ENCODE measurements at places on chromosomes 6 and 20.
A peak's percentile ranks its signal among the peaks of the same experiment; 100 is the strongest.

DNA sequence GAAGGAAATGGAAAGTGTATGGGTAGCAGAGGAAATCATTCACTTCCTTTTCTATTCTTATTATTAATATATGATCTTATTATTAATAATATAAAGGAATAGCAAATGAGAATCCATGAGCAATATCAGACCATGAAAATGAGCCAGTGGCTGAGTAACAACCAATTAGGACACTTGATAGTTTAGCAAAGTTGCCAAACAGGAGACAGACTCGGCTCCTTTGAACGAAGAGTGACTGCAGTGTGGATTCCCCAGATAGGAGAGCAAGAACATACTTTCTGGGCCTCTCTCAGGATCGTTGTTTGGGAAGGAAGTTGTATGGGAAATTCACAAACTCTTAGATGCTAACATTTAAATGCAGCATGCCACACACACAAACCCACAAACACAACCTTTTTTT lies 222.0 kb downstream of the KHDC1L start:
- no peak for DNase-seq

DNA sequence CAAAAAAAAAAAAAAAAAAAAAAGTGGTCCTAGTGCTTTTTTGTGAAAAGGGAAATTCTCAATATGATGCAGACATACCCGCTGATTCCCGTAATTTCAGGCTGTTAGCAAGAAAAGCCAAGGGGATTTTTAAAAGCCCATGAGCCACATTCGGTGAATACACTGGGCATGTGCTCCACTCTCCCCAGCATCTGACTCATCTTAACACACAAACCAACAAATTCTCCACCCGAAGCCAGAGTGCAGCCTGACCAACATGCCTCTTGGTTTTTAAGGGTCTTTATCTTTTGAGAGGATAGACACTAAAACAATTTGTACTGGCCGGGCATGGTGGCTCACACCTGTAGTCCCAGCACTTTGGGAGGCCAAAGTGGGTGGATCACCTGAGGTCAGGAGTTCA lies 45.5 kb upstream of the CD83 start:
- DNase-seq: no peak

- peak; percentile 89 for DNase-seq
Observed at GRCh38 chr6:2848851-2849250, 7.2 kb upstream of the SERPINB1 start.

DNA sequence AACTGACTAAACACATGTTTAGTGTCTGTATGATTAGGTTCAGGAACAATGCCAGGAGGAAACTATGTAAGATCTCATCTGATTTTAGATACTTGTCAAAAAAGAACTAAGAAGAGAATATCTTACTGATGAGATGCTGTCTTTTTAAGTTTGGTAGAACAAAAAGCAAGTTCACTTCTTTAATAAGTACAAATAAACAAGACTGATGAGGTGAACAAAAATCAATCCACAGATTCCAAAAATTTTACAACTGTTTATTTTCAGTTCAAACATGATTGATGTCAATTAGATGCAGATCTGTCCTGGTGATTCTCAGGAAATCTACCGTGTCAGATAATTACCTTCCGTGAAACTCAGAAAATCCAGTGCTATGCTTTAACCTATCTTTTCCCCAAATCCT lies 24.9 kb downstream of the EPHA7 start:
- no peak for DNase-seq

DNA sequence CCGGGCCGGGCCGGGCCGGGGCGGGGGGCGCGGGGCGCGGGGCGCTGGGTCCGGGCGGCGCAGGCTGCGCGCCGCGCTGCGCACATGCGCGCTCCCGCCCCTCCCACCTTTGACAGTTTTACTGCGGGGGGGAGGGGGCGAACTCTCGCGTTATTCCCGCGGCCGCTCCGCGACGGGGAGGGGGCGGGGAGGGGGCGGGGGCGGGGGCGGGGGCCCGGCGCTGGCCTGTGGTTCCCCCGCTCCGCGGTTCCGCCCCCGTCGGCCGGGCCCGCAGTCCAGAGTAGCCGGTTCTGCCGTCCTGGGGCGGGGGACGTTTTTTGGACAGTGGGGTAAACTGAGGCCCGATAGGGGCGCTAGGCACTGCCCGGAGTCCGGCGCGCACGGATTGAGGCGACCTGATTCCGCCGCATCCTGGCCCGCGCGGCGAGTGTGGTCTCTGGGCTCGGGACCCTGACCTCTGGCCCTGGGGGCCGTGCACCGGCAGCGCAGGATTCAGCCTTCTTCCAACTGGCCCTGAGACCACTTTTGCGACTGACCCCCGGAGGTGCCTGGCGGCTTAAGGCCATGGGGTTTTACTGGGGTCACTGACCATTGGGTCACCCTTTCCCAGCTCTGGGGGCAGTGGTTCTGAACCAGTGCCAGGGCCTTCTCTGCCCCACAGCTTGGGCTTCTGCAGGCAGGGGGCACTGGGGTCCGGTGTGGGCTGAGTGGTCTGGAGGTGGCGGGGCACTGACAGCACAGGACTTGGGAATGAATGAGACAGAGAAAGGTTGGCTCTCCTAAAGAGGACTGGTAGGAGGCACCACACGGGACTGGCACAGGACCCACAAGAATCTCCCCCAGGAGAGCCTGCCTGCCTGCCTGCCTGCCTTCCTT lies at the start of gene ZNF512B:
Gene ZNF512B, minus strand, starts transcription at position 93 of the 876 bp plus-strand sequence. CDS start 1,980 bp downstream, outside the sequence.
- DNase-seq: peak; percentile 92

- no peak for DNase-seq
Observed at GRCh38 chr6:37585523-37585905, 85.8 kb upstream of the CCDC167 start.

- DNase-seq: no peak
Observed at GRCh38 chr6:162603231-162604015, 124.1 kb downstream of the PRKN start.

- no peak for DNase-seq
Observed at GRCh38 chr6:91486200-91486599, 899.3 kb upstream of the MAP3K7 start.

- no peak for DNase-seq
Observed at GRCh38 chr20:15535863-15536262, 1037.4 kb downstream of the KIF16B start.

GRCh38 chr6:142485256-142485655 lies 183.4 kb downstream of the ADGRG6 start:
- DNase-seq: no peak

- DNase-seq: no peak
Observed at GRCh38 chr6:100217225-100218012, 223.4 kb upstream of the MCHR2 start.

DNA sequence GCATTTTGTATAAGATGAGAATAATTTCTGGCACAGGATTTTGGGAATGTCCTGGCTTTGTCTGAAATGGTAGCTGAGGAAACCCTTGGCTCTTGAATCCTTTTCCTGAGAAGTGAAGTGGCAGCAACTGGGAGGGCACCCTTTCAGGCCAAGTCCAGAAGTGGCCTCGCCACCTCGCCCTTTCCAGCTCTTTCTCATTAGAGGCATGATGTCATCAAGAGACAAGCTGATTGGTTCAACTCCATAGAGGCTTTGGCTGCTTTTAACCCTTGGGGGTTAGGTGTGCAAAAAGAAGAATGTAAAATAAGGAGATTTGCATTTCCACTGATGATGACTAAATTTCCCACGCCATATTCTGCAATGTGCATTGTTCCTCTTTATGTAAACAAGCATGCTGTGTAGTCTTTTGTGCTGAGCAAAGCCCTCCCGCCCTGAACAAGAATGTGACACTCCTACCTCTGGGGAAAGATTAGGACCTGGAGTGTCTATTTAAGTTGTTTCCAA lies 116.5 kb downstream of the TCP11 start:
- DNase-seq: peak; percentile 50

GRCh38 chr6:20698675-20699074 lies 164.4 kb downstream of the CDKAL1 start:
- no peak for DNase-seq

DNA sequence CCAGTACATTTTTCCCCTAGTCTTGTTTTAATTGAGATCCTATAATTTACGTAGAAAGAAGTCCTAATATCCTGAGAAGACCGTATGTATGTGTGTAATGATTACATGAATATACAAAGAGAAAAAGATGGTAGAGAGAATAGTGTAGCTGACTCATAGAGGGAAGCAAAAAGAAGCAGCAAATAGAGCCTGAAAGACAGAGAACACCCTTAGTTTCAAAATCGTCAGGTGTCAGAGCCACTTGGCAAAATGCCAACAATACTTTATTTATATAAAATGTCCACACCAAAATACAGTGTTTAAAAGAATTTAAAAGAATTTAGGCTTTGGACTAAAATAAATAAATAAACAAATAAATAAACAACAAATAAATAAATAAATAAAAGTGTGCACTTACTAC lies 1414.1 kb upstream of the EYS start:
- DNase-seq: no peak

DNA sequence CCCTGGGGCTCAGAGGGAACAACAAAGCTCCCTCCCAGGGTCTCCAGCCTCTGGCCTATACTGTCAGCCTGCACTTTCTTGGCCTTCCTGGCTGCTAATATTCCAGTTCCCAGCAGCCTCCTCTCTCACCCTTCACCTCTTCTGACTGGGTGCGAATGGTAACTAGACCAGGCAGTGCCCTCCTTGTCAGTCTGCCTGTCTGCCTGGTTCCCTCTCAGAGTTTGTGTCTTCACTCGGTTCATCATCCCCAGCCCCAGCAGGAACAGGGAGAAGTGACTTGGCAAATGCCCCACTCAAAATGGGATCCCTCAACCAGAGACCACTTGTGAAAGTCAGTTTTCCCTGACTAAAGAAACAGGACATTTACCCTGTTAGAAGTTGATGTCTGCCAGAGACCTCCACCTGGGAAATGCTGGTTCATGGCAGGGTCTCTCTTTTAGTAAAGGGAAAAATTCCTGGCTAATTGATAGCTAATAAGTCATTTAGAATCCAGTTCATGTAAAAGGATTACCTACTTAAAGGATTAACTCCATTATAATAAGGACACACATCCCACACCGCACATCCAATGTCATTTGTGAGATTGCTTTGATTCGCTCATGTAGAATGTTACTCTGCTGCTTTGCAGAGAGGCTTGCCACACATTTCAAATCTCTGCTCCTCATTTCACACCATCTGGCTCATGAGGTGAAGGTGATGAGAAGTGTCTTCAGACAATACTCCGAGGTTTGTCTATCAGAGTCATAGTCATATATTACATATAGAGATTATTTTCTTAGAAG lies 18.6 kb upstream of the MICB start:
- DNase-seq: no peak

DNA sequence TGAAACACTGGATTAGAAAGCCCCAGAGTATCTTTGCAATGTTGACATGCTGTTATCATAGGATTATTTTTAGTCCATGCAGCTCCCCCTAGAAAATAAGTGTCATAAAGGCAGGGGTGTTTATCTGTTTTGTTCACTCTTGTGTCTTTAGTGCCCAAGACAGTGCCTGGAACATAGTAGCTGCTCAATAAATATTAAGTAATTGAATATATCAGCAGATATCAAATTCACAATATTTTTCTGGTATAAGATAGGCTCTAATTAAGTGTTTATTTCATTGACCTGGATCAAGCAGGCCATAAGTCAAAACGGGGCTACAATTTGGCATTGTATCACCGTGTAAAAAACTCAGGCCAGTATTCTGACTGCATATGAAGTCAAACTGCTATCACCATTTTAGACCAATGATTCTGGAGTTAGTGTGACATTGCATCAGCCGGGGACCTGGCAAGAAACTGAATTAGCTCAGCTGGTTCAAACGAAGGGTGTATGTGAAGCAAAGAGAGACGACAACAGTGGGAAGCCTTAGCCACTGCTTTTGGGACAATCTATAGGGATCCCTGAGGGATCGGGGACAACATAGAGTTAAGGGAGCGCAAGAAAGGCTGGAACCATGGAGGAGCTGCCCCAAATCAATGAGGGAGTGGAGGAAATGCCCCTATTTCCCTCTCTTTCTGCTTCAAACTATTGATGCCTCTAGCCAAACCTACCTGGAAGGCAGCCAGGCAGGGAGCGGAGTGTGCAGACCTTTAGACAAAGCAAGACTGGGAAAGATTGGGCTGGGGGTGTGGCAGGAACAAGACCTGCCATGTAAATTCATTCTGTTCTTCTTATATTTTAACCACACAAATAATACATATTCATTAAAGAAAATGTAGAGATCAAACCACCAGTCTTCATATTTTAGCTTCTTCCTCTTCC lies 112.2 kb downstream of the PLEKHG1 start:
- DNase-seq: no peak

DNA sequence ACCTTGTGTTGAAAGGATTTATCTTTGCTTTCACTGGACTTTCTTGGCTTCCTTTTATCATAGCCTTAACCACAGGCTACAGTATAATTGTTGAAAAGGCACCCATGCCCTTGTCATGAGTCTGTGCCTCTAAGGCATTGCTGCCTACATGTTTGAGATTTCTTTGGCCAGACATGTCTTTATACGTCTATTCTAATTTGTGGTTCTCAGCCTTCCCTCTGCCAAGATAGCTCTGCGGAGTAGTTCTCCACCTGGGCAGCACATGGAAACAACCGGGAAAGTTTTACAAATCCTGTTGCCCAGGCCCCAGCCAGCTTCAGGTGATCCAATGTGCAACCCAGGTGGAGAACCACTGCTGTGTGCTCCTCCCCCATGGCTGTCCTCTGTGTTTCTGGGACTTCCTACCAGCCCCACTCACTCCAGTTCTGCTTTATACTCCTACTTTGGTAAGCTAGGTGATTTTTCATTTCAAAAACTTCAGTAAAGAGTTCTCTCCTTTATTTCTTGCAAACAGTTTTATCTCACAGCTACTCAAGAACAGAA lies 159.6 kb upstream of the MYLIP start:
- DNase-seq: no peak

DNA sequence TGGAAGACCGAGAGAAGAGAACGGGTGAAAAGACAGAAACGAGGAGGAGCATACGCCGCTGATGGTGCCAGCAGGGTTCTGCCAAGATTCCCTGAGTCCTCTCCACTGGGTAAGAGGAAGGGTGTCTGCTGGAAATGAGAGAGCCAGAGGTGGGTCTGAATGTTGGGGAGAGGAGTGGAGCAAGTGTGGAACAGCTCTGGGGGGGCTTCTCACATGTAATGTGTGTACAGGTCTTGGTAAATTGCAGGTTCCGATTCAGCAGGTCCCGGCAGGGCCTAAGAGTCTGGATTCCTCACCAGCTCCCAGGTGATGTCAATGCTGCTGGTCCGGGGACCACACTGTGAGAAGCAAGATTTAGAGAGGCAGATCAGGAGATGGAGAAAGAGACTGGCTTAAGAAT lies 1.5 kb upstream of the EBF4 start:
- DNase-seq: no peak

- DNase-seq: peak; percentile 75
Observed at GRCh38 chr6:42532038-42532669, 31.7 kb upstream of the UBR2 start.

GRCh38 chr6:5159162-5159561 lies 74.0 kb downstream of the PPP1R3G start:
- no peak for DNase-seq

DNA sequence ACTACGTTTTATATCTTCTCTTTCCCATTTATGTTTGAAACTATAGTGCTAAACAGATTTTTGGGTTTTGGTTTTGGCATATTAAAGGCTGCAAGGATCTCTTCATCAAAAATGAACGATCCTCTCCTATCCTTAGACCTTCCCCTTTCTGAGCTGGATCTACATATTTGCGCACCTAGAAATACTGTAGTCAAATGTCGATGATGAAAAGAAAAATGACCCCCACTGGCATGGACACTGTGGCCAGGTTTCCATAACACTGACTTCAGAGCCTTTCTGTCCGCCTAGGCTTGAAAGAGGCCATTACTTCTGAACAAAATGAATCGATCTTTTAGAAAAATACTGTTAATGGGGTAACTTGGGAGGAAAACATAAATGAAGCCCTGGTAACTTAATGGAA lies 5.8 kb downstream of the FLRT3 start:
- DNase-seq: peak; percentile 12

- DNase-seq: no peak
Observed at GRCh38 chr6:133724726-133725125, 164.2 kb upstream of the TCF21 start.
